ENCODE measurements at places on chromosomes 5 and 9.

- DNase-seq = no peak
These were observed 423.0 kb upstream of the KIF2A start for GRCh38 chr5:61882901-61883500.

GRCh38 chr9:106286249-106286648 lies 576.7 kb upstream of the ZNF462 start:
- DNase-seq = peak; percentile 70

GRCh38 chr9:70081120-70081495 lies 37.5 kb downstream of the MAMDC2 start:
- DNase-seq = no peak

DNA sequence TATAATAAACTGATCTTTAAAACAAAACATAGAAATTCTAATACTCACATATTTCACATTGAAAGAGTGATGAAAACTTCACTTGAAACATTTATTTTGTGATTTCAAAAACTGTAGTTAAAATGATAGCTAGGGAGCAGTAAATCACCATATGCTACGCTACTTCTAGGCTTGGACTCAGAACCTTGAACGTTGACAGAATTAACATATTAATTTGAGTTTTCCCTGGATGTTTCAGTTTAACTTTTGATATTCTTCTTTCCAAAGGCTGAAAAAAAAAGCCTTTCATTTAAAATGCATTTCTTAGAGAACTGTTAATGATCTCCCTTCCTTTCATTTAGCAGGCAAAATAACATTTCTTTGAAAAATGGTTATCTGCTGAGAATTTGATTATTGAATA lies 307.8 kb upstream of the SGCD start:
- DNase-seq = no peak

- DNase-seq = no peak
These were observed 16.1 kb downstream of the NIPSNAP3B start for GRCh38 chr9:104779946-104780535.

DNA sequence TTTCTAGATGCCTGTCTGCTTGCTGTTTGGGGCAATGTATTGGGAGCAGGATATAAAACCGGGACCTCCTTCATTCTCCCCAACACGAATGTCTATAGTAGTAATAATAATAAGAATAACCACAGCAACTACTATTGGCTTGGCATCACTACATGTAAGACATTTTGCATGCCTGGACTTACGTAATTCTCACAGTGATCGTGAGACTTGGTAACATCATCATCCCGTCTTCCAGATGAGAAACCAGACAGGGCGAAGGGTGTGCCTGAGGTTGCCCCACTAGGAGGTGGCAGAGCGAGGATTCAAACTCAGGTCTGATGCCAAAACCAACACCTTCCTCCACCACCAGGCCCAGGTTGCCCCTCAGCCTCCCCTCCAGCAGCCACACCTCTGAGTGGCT lies 185.1 kb downstream of the RGS3 start:
- DNase-seq = no peak

DNA sequence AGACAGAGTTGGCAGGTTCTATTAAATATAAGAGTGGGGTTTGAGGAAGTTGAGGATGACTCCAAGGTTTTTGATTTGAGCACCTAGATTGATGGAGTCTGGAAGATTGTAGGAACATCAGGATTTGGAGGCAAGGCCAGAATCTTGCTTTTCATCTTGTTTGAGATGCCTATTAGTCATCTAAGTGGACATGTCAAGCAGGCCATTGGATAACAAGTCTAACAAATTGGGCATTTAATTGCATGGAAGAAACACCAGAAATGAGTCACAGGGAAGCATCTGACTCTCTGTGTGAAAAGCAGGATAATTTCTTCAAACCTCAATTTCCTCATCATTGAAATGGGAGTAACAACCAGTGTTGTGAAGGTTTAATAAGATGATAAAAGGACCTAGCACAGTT lies 53.3 kb upstream of the ARL15 start:
- no peak for DNase-seq

- DNase-seq = no peak
These were observed 83.9 kb upstream of the PRRC1 start for GRCh38 chr5:127433526-127433925.

Data from NCI-H524 treated with DMSO at 0.1 percent for 48 hours (cell line).